ENCODE measurements at places on chromosomes 1 and 21. TPM values are rescaled to one million over a fixed set of nuclear protein-coding genes. Genes with fewer than 3 reads are reported as not detected.

DNA sequence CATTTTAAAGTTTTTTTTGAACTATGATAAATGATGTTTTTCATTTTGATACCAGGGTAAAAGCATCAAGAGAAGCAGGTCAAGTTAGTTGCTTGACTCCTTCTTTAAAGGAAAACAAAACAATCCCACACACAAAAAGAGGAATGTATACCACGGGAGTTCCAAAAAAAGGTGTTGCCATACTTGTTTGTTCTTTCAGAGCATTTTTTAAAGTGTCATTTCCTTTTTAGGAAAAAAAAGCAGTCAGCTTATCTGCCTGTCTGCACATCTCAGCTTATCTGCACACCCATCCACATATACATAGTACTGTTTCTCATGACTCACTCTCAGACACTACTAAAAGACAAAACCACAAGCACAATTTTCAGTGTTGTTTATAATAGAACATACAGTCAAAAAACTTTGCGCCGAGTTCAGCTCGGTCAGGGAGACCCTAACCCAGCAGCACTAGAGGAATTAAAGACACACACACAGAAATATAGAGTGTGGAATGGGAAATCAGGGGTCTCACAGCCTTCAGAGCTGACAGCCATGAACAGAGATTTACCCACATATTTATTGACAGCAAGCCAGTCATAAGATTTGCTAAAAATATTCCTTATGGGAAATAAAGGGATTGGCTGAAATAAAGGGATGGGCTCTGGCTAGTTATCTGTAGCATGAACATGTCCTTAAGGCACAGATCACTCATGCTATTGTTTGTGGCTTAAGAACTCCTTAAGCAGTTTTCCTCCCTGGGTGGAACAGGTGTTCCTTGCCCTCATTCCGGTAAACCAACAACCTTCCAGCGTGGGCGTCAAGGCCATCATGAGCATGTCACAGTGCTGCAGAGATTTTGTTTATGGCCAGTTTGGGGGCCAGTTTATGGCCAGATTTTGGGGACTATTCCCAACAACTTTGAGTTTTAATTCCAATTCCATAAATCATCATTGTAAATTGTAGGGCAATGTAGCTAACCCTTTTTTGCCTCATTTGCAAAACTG, 11.4 kb upstream of the MNDA start:
- DNase-seq, result no peak

DNA sequence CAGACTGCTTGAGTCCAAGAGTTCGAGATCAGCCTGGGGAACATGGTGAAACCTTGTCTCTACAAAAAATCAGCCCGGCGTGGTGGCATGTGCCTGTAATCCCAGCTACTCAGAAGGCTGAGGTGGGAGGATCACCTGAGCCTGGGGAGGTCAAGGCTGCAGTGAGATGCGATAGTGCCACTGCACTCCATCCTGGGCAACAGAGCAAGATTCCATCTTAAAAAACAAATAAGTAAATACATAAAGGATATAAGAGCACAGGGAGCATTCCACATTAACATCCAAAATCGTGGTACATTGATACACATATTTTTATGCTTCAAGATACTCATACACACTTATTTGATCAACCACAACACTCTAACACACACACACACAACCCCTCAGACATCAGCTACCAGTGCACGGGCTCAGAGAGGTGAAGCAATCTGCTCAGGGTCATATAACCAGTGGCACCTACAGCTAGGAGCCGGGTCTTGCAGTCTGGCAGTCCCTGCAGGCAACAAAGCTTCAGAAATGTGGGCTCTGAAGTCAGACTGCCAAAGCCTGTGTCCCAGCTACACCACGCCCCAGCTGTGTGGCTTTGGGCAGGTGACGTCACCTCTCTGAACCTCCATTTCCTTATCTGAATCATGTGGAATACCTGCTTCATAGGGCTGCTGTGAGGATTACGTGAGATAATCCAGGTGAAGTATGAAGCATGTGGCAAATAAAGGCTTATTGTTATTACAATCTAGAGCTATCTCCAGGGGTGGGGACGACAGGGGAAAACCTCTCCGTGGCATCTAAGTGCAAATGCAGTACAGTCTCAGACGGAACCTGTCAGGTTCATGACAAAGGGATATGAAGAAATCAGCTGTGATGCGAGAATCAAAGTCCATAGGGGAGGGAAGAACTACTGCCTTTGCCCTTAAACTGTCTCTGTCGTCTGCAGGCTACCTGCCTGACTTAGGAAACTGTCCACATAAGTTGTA, 4.8 kb upstream of the CRYBG2 start:
- no peak for DNase-seq

The PTBP2 gene
- total RNA-seq, result 4.0 TPM

DNA sequence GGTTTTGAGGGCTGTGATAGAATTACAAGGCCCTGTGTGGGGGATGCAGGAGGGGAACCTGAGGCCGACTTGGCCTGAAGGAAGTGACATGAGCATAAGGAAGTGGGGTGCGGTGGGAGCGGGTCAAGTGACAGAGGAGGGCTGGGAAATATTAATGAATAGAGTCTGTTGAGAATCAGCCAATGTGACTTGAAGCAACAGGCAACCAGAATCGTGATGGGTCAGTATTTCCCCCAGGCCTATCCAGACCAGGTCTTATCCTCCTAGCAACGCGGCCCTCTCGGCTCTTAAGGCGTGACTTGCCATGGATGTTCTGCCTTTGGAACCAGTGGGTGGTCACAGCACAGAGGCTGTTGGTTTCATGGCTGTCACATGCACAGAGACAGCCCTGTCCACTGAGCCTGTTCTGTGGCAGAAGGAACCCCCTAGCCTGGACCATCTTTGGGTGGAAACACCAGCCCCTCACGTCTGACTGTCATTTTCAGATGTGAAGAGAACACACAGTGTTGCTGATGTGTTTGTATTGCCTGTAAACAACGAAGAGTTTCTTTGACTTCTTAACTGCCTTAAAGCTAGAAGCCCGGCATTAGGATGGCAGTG, 468.8 kb downstream of the CAMTA1 start:
- DNase-seq, result no peak

GRCh38 chr1:26012864-26013263, 8.7 kb upstream of the EXTL1 start:
- DNase-seq, result no peak

- no peak for DNase-seq
Measured at GRCh38 chr1:94250341-94250740, 13.0 kb upstream of the ARHGAP29 start.

The EDN2 gene
- 0.53 TPM for total RNA-seq

- no peak for DNase-seq
Measured at GRCh38 chr1:1204425-1204920, 1.9 kb downstream of the TNFRSF18 start.

- no peak for DNase-seq
Measured at GRCh38 chr1:201473296-201473695, 4.3 kb upstream of the PHLDA3 start.

GRCh38 chr1:55611123-55611522, 396.0 kb upstream of the USP24 start:
- no peak for DNase-seq

The MNDA gene
- not detected for total RNA-seq

DNA sequence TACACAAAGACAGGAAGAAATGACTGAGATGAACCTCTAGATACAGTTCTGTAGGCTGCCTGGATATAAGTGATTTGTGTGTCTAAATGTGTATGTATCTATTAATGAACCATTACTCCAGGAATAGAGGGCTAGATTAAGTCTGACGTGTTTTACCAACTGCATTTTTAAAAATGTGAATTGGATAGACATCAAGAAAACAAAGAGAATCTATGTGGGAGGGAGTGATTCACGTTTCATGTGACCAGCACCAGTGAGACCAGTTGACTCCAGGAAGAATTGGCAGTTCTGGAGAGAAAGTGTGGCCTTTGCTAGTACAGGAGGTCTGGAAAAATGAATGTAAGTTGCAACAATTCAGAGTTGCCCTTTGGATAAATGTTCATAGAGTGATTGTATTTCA, 53.4 kb upstream of the RGS21 start:
- peak; percentile 55 for DNase-seq

- DNase-seq, result no peak
Measured at GRCh38 chr1:35573198-35574124, at the start of gene TFAP2E. TFAP2E (plus strand) TSS chr1:35573314; CDS start chr1:35573578, 264 bp downstream.

GRCh38 chr21:31218830-31219608, 125.0 kb downstream of the TIAM1 start:
- no peak for DNase-seq

GRCh38 chr1:6083801-6084446, 38.2 kb downstream of the KCNAB2 start:
- no peak for DNase-seq

The COX20 gene
- 25.0 TPM for total RNA-seq
